ENCODE measurements at places on chromosomes 7 and 10.

- no peak for DNase-seq
These were observed 21.2 kb downstream of the PRKG1 start for GRCh38 chr10:51095444-51095843.

DNA sequence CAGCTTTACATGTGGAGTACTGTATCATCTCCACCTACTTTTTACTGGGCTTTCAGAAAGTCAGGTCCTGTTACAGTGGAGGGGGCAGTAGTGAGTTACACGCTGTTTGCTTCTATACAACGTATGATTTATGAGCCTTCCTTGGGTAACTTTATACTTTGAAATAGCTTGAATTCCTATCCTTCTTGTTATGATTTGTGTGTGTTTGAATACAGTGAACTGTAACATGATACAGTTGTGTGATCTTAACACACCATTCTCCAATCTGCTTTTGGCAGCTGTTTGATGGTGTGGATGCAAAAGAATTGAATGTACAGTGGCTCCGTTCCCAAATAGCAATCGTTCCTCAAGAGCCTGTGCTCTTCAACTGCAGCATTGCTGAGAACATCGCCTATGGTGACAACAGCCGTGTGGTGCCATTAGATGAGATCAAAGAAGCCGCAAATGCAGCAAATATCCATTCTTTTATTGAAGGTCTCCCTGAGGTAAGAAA lies 41.7 kb downstream of the SP8 start:
- peak; percentile 6 for DNase-seq

DNA sequence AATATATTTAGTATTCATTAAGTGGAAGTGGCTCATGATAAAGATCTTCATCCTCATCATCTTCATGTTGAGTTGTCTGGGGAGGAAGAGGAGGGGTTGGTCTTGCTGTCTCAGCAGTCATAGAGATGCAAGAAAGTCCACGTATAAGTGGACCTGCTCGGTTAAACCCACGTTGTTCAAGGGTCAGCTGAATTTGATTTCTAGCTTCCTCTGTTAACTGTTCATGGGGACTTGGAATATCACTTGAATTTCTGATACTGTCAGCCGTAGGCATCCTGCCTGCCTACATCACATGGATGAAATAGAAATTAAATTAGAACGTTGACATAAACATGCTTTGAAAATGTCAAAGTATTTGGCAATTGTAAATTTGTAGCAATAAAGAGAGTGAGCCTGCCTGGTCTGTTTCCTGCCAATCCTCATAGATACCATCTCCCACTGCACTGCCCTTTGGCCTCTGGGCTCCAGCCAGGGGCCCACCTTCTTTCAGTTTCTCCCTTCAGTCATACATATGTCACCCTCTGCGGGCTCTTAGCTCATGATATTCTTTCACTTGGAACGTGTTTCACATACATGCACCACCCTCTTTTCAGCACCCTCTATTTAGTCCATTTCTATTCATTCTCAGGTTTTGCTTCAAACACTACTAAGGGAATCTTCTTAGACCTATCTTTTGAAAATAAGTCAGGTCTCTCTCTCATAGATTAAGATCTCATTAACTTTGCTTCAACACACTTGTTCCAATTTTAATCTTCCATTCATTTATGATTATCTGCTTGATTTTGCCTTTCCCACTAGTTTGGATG lies 376.3 kb downstream of the IPMK start:
- DNase-seq: no peak

DNA sequence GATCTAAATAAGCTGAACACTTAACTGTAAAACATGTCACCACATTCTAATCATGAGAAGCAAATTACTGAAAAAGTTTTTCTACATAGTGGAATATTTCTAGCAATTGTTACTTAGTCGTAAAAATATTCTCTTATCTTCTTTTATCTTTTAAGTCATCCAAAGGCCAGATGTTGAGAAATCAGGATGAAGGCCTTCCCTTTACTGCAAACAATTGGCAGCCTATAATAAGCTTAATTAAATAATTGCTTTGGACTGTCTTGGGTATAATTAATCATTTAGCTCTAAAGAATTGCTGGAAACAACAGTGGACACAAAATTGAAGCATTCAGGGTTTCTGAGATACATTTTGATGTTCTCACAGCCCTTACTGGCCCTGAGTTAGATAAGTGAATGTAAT lies 226.5 kb downstream of the FANK1 start:
- no peak for DNase-seq

- peak; percentile 67 for DNase-seq
These were observed 14.0 kb upstream of the CDH23 start for GRCh38 chr10:71382757-71383156.

GRCh38 chr7:48058990-48059389 lies 23.6 kb downstream of the C7orf57 start:
- DNase-seq: no peak

- DNase-seq: no peak
These were observed 49.7 kb upstream of the ADCY1 start for GRCh38 chr7:45524445-45524844.

DNA sequence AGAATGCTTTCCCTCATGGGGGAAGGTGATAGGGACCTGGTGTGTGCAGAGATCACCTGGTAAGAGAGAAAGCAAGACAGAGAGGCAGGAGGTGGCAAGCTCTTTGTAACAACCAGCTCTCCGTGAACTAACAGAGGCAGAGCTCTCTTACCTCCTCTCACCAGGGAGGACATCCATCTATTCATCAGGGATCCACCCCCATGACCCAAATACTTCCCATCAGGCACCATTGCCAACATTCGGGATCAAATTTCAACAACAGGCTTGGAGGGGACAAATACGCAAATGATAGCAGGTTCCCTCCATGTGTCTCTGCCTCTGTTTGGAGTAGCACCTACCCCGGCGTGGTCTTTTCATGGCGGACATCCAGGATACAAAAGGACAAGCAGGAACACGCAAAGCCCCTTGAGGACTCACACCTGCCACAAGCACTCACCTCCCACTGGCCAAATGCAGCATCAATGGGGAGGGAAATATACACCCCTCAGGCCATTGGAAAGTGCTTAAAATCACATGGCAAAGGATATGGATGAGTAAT lies 431.2 kb upstream of the AUTS2 start:
- DNase-seq: no peak

DNA sequence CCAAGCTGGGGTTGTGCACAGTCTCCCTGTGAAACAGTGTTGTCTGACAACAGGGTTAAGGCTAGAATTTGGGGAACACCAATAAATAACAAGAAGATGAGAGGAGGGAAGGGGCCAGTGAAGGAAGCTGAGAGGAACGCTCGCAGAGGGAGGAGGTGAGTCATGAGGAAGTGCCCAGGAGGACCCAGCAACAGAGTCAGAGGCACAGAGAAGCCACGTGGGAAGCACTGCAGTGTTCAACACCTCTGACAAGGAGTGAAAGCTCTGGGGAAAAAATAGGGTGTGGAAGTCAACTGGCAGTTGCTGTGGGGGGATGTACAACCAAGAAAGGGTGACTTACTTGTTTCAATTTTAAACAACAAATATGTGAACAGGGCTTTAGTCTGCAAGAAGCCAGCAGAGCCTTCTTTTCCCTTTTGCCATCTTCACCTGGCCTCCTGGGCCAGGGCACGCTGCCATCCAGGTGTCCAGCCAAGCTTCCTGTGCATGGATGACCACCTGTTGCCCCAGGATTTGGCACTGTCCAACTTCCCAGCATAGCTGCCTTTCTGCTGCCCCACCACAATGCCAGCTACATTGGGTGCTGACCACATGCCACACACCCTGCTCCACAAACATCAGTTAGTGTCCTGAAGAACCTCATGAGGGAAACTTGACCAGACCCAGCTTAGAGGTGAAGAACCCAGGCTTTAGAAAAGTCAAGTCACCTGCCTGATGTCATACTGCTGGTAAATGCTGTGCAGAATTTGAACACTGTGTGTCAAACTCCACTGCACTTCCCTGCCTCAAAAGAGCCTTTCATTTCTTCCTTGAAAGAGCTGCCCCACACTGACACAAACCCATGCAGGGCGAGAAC lies 69.6 kb downstream of the ATXN7L1 start:
- peak; percentile 82 for DNase-seq

DNA sequence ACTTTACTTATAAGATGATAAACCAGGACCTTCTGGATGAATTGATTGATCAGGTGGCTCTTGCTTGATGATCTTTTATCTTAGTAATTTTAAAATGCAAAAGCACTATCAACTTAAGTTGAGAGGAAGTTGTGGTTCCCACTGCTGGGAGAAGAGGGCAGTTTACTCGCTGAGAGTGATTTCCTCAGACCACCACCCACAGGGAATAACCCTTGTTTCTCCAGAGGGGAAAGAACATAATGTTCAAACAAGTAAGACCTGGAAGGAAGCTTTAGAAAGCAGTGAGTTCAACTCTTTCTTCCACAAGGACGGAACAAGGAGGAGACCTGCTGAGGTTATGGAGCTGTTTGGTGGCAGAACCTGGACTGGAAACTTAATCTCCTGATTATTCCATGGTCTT lies 138.7 kb downstream of the FAM204A start:
- no peak for DNase-seq

GRCh38 chr7:16989811-16990413 lies 108.1 kb upstream of the AGR3 start:
- DNase-seq: peak; percentile 91

Measured in myocyte (in vitro differentiated cells).